NCI-H2029 (cell line): ENCODE measurements at places on chromosomes 7 and 10.

DNA sequence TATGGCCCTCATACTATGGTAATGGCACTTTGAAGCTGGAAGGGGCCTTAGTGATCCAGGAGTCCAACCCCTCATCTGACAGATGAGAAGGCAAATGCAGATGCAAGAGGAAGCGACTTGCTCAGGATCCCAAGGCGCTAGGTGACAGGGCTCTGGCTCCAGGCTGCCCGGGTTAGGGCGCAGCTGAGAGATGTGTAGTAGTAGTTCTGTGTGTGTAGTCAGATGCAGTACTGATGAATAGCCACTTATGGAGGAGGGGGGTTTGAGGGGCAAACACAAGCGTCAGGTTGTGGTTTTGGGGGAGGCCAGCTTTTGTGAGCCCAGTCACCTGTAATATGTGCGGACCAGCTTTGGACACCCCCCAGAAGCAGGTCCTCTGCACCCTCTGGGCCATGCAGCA, 4.8 kb downstream of the ADRA2A start:
- DNase-seq = no peak

- peak; percentile 100 for DNase-seq
Observed at GRCh38 chr7:138752518-138753149, 45.2 kb upstream of the TMEM213 start.

DNA sequence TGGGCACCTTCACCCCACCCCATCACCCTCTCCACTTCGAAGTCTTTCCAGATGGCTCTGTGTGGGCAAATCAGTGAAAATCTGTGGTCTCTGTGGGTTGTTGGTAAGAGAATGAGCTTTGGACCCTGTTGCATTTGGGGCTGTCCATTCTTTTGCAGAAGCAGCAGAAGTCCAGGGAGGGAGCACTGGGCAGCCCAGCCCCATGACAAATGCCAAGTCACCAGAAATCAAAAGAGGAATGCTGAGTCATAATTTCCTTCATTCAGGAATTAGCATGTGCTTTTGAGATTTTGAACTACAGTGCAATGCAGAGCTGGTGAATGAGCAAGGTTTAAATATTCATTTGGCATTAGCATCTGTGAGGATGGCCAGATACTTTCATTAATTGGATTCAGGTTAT, 556.2 kb downstream of the LRMDA start:
- DNase-seq = no peak

DNA sequence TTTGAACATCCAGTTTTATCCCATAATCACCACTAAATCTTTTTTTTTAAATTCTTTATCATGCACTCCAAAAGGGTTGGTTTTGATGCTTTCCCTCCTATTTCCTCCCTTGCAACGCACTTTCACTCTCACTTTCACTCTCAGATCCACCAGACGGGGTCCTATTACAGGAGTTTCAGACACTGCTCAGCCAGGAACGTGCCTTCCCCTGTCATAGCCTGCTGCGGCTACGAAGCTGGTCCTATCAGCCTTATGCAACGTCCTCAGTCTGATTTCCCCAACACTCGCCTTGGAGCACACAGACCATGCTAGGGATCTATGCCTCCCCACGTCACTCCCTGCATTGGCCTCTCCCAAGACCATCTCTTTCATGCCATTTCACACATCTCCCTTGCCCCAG, 23.4 kb downstream of the ZPBP start:
- DNase-seq = peak; percentile 16

DNA sequence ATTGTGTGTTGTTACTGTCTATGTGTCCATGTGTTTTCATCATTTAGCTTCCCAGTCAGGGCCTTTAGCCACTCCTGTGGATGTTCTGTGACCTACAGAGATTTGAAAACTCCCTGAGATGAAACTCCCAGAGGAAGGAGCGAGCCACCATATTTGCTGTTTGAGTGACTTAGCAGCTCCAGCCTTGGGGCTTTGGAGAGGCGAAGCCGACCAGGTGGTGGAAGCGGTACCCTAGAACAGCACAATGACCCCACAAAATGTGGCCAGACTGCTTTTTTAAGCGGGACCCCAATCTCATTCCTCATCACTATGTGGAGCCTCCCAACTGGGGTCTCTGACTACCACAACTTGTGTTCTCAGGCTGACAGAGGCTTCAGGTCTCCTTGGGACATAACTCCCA, 323.9 kb upstream of the KCND2 start:
- DNase-seq = no peak

- DNase-seq = no peak
Observed at GRCh38 chr10:126593968-126594701, 76.4 kb downstream of the C10orf90 start.

- no peak for DNase-seq
Observed at GRCh38 chr7:155947051-155947450, 134.8 kb upstream of the SHH start.

GRCh38 chr10:95392681-95393164, 101.9 kb upstream of the PDLIM1 start:
- no peak for DNase-seq

GRCh38 chr7:19663816-19664462, 44.9 kb downstream of the POLR1F start:
- DNase-seq = peak; percentile 31

DNA sequence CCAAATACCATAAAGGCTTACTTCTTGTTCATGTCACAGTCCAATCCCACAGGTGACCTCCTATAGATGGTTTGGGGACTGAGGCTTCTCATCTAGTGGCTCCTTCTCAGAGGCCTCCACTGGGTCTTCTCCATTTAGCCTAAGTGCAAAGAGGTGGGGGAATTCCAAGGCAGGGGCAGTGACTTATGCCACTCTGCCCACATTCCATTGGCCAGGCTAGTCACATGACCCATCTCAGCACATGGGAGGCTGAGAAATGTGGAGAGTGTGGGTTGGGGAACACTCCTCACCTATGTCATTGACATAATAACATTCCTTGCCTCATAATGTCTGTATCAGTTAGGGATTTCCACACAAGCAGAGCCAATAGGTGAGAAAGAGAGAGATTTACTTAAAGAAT, 104.3 kb upstream of the PLXNA4 start:
- no peak for DNase-seq

GRCh38 chr10:60944910-60945297, 919 bp upstream of the RHOBTB1 start:
- DNase-seq = no peak

DNA sequence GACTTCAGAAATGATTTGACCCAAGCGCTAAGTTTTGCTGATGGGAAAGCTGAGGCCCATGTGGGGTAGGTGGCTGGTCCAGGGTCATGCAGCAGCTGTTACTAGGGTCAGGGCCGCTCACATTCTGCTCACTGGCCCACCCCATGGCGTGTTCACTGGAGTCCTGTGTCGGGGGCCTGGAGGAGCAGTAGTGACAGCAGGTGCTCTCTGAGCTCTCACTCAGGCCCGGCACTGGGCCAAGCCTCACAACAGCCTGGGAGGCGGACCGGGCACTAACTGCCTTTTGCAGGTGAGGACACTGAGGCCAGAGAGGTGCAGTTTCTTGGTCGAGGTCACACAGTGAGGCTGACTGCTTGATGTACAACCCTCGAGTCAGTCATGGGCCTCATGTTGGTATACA, 82.7 kb downstream of the GLRX3 start:
- no peak for DNase-seq

DNA sequence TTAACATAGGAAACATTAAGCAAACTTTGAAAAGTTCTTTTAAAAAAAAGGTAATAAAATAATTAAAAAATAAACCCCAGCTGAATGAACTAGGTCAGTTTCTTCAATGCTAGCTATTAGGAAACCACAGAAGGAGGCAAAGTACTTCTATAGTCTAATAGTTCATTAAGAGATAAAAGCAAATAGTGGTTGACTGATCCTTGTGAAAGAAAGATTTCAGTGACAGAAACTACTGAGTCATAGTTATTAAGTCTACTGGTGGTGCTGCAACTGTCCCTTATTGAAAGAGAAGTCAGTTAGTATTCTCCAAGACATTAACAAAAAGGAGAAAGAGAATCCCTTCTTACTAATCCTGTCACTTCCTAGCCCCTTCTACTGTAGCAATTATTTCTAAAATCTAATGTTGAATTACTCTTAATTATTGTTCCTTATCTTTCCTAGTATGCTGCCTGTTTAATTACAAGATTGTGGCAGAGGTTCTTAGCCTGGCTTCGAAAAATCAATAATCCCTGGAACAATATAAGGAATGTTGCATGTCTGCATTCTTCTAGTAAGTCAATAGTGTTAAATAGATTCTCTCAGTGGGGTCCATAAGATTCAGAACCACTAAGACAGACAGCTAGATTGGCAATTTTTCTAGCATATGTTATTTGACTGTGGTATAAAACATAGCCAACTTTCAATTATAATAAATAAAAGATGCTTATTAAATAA, 18.2 kb downstream of the TCTN3 start:
- no peak for DNase-seq

- no peak for DNase-seq
Observed at GRCh38 chr7:140889645-140890044, 35.1 kb downstream of the BRAF start.
